Thyroid gland (tissue), 4 donors: ENCODE measurements at places on chromosomes 5 and 9. TPM values are rescaled to one million over a fixed set of nuclear protein-coding genes. Genes with fewer than 3 reads are reported as not detected.

DNA sequence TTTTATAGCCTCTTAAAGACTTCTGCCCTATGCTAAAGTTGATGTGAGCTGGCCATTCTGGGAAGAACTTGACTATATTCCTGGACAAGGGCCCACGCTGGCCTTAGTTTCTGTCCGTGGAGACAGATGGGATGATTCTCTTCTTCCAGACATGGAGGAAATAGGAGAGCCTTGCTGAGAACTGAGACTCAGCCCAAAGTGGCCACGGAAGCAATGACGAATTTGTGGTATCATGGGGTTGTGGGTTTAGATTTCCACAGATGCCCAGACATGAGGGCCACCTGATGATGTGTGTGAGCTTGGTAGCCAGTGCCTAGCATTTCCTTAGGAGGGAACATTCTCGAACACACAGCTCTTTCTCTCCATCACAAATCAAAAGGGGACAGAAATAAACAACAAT is 309.1 kb downstream of the NSG2 start:
- no peak for DNase-seq

- no peak for DNase-seq
Observed at GRCh38 chr5:143938230-143938629, 126.3 kb downstream of the HMHB1 start.

- DNase-seq = no peak
Observed at GRCh38 chr9:98069551-98069950, 13.0 kb downstream of the NANS start.

- DNase-seq = no peak
Observed at GRCh38 chr5:160956051-160956450, 104.0 kb upstream of the ATP10B start.

DNA sequence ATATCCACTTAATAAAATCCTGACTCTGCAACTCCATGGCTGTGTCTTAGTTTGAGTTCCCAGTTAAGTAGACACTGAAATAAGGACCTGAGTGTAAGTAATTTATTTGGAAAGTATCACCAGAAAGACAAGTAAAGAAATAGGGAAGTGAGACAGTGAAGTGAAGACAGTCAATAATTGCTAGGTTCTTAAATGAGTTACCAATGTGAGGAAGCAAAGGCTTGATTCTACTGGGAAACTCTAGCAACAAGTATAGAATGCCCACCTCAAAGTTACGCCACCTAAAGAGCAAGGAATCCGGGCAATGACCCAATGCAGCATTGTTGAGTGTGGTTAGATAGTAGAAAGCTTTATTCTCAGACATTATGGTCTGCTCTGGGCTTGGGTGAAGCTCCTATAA is 383.9 kb downstream of the TLR4 start:
- DNase-seq = no peak

DNA sequence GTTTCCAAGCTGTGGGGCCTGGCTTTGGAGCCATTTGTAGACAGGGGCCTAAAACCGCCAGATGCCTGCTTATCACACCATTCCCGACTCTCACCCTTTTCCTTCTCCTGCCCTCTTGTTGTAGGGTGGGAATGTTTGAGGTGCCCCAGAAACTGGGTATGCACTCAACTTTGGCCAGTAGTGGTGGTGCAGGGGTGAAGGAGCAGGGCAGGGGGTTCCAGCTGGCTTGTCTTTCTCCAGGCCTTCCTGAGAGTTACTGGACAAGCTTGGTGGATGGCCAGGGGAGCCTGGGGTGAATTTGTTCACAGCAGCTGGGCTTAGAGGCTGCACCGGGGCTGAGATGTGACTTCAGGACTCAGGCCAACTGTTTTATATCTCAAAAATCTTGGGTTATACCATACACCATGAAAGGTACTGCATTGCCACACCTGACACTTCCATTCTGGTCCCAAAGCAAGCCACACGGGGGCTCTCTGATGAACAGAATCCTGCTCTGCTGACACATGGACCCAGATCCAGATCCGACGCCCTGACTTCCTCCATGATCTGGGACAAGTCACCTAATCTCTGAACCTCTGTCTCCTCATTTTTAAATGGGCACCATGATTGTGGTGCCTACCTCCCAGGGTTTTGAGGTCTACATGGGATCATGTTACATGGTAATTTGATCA is 62.1 kb downstream of the DAB2IP start:
- no peak for DNase-seq

- no peak for DNase-seq
Observed at GRCh38 chr9:137429546-137429890, 6.3 kb downstream of the NOXA1 start.

DNA sequence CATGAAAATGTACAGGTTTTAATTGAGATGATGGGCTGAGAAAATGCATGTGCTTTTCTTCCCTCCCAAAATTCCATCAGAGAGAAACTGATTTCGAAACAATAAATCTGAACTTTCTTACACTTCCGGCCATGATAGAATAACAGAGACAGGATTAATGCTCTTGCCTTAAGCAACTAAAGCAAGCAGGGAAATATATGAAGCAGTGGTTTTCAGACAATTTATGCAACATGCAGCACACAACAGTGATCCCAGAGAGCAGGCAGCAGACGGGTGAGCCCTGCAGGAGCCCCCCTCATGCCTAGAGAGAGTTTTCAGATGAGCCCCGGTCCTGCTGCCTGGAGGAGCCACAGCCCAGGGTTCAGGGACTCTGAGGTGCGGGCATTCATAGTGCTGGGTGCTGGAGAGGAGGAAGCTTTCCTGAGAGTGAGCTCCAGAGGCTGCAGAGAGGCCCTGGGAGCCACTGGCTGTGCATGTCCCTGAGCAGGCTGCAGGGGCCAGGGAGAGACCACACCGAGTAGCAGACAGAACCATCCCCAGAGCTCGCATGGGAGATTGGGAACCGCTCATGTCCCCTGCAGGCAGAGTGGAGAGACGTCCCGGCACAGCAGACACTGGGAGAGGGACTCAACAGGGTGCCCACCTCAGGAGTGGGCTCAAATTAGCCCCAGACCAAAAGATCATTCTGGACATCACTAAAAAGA is 143.5 kb downstream of the OLFM1 start:
- no peak for DNase-seq

- DNase-seq = no peak
Observed at GRCh38 chr5:154479160-154479943, 1.3 kb upstream of the HAND1 start.

MYOT gene
- 11.7 TPM for total RNA-seq
